Astrocyte of the hippocampus (primary cell): ENCODE measurements at places on chromosomes 3 and 15.

DNA sequence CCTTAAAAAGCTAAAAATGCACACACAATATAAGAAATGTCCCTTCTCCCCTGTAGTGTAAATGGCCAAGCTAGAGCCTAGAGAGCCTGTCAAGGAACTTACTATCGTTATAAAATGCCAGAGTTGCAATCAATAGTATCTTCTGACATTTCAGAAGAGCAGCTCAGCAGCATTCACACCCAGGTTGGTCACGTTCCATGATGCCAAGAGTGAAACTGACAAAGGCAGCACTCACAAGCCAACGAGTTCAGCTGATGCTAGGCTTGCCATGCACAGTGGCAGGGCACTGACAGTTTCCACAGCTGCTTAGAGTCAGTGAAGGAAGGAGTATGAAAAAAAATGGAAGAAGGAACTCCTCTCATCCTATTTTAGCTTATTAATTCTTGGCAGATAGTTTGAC is 331.4 kb upstream of the CCDC54 start:
- DNase-seq: no peak

- DNase-seq: no peak
These were observed 26.3 kb upstream of the AVEN start for GRCh38 chr15:34065261-34065660.

- no peak for DNase-seq
These were observed 21.4 kb upstream of the ZBED2 start for GRCh38 chr3:111616417-111617105.

DNA sequence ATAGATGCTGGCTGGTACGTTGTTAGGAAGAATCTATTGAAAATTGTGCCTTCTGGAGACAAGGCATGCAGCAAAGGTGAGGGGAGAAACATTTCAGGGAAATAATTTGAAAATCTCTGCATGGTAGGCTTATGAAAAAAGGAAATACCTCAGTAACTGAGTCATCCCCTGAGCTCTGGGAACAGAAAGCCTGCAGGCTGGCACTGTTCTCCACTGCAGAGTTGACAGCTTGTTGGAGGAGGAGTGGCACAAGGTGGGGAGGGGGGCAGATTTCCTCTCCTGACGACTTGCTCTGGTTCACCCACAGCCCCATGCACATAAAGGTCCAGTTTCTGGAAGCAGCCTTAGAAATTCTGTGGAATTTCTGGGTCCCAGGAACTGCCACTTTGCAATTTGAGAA is 179.4 kb downstream of the ABHD5 start:
- DNase-seq: peak; percentile 90

GRCh38 chr3:44114142-44114541 is 127.5 kb upstream of the TOPAZ1 start:
- peak; percentile 38 for DNase-seq

GRCh38 chr15:58467722-58468423 is 36.1 kb downstream of the LIPC start:
- DNase-seq: no peak

DNA sequence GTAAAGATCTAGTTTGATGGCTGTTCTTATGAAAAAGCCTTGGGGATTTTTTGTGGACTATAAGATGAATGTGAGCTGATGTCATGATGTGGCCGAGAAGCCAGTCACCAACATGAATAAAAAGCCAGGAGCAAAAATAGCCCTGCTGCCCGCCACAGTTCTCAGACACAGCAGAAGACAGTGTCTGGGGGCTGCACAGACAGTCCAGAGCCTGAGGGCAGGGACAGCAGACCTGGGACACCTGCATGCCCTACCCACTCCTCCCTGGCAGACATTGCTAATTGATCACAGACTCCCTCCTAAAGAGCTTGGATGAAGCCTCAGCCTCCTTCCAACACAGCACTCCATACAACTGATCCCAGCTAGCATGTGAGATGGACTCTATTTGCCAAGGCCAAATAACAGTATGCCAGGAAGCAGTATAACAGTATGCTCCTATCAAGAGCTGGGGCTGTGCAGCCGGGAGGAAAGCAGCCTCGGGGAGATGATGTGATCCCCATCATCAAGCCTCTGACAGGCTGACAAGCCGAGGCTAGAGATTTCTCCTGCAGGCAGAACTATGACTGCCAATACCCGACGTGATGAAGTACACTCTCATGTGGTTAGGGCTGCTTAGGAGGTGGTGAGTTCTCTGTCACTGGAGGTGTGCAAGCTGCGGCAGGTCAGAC is 105.4 kb upstream of the RPL32 start:
- peak; percentile 49 for DNase-seq

GRCh38 chr3:129966876-129967275 is 7.6 kb upstream of the TRH start:
- DNase-seq: peak; percentile 18

GRCh38 chr15:57726411-57726810 is 19.9 kb downstream of the POLR2M start:
- DNase-seq: peak; percentile 14

- DNase-seq: no peak
These were observed 57.6 kb downstream of the OPA1 start for GRCh38 chr3:193650585-193650984.

DNA sequence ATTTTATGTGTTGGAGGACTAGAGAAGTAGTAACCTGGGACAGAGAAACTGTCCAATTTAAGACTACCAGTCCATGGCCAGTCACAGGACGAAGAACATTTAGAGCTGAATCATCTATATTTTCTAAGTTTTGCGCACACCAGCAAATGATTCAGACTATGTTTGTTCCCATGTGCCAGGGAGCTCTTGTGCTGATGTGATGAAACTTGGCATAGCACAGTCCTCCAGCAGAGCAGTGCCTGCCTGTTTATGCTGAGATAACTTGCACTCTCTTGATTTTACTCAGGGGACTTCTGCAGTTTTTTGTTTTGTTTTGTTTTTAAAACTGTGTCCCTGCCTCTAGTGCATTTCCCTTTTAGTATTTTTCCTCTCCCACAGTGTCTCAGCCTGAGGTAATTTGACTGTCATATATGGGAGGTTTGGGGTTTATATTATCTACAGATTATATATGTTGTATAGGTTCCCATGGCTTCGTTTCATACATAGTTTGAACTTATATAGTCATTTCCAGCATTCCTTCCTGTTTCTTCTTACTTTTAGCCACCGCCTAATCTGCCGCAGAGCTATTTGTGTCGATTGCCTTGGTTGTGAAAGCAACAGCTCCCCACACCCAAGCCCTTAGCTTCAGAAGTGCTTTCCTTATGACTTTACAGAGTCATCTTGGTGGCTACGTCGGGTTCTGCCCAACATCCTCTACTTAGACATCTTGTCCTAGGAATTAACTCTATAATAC is 45.5 kb downstream of the PPM1L start:
- DNase-seq: peak; percentile 36

- no peak for DNase-seq
These were observed 14.3 kb downstream of the CA12 start for GRCh38 chr15:63367390-63367789.

- peak; percentile 72 for DNase-seq
These were observed 3.7 kb upstream of the PRKAR2A start for GRCh38 chr3:48851407-48851806.

- no peak for DNase-seq
These were observed 131.5 kb upstream of the PLXNA1 start for GRCh38 chr3:126851382-126851781.

GRCh38 chr15:80547264-80547663 is 143.1 kb downstream of the ARNT2 start:
- no peak for DNase-seq

- DNase-seq: no peak
These were observed 84.5 kb upstream of the HERC1 start for GRCh38 chr15:63918317-63918672.

GRCh38 chr3:134325706-134326105 is 48.5 kb downstream of the AMOTL2 start:
- DNase-seq: no peak

DNA sequence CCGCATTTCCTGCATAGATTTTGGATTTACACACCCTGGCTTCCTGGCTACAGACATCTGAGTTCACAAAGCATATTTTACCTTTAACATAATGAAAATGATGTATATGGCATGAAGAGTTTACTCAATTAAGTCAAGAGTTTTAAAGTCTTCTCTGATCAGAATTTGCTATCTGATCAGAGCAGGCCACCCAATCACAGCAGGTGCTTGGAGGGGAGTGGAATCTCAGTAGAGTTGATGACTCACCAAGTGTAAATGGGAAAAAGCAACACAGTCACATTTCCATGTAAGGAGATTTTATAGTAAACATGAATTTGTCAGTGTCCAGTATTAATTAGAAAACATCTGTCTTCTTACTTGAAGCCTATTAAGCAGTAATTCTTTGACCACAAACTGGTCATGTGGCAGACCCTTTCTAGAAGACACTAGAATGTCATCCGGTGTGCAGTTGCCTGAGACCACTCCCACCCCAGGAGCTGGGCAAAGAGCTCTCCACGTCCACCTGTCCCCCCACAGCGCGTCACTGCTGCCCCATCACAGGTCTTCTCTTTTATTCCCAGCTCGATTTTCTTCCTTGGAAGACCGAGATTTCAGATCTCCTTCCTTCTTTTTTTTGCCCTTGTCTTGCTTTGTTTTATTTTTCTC is 10.8 kb downstream of the MESD start:
- peak; percentile 48 for DNase-seq

DNA sequence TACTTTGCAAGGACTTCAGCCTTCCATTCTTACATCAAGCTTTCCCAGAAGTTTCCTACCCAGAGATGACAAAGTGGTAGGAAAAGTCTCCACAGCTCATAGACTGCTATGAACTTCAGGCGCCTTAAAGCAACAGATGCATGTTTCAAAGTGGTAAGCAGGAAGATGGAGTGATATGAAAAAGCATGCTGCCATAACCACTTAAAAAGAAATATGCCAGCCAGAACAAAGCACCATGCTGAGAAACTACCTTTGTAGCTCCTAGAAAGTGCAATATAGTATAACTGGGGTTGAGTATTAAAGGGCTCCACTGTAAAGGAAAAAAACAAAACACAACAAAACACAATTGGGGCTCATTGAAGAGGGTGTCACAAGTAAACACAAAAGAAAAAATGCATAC is 192.4 kb upstream of the STRIT1 start:
- no peak for DNase-seq

DNA sequence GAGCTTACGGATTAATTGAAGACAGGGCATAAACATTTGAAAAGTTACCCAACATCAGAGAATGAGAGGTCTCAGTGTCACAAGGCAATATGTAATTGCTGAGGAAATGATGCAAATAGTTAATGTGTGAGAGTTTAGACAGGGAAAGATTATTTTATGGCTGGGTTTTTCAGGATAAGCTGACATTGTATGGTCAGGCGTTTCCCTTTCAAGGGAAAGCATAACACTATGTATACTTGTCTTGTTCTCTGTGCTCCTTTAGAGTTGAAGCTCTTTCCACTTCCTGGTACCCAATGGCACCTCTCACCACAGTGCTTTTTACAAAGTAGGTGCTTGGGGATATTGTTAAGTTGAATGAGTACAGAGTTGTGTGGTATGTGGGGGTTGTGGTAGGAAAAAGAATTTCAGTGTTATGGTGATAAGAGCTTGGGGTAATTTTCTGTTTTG is 19.9 kb downstream of the IQGAP1 start:
- DNase-seq: no peak

GRCh38 chr3:182315313-182315712 is 478.0 kb upstream of the ATP11B start:
- DNase-seq: no peak

GRCh38 chr15:76345880-76346668 is 9.5 kb downstream of the ISL2 start:
- DNase-seq: peak; percentile 28

DNA sequence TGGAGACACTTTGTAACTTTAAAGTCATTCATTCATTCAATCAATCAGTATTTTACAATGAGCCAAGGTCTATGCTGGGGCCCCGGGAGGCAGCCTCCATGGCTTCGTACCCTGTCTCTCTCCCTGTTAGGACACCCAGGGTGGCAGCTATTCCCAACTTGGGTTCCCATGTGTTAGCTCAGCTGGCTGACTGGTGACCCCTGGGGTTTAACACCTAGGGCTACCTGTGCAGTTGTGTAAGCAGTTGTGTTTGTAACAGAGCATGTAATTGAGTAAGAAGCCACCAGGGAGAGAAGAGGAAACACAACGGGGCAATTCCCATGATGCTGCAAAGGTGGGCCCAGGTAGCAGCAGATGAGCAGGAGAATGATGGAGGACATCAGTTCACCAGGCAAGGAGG is 132.4 kb downstream of the ADAMTS9 start:
- no peak for DNase-seq

DNA sequence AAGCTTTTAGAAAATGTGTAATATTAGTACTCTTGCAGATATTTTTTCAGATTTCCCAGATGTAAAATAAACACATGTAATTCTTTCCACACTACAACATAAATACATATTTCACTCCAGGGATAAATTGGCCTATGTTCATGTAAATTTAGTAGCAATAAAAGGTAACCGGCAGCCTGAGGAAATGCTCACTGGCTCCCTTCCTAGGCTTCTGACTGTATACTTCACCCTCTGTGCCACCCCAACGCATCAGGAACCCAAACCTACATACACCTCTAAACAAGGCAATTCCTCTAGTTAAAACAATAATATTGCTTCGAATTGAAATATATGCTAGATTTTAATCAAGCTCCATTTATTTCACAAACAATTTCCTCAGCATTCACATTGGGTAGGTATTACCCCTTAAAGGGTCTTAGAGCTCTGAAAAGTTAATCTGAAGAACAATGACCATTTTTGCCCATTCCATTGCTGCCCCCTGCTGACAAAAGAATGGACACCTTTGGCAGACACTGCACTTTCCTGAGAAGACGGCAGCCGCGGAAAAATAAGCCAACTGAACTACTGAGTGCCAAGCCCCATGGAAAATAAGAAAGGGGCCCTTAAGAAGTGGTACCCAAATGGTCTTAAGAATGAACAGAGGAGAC is 212.5 kb downstream of the OSBPL10 start:
- peak; percentile 76 for DNase-seq

GRCh38 chr3:78893161-78893560 is 874.6 kb downstream of the ROBO1 start:
- no peak for DNase-seq

- DNase-seq: no peak
These were observed 27.1 kb downstream of the CCNB2 start for GRCh38 chr15:59131969-59132562.

DNA sequence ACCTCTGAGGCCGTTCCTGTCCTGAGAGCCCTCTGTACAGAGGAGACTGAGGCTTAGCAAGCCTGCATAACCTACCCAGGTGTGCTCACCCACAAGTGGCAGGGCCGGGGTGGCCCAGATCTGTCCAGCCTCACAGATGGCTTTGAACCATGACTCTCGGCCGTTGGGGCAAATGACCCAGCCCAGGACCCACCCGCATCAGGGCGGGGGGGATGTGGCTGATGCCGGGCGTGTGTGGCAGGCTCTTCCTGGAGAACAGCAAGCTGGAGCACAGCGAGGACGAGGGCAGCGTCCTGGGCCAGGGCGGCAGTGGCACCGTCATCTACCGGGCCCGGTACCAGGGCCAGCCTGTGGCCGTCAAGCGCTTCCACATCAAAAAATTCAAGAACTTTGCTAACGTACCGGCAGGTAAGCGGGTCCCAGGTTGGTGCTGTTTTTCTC is 133.5 kb downstream of the LRRK1 start:
- no peak for DNase-seq

GRCh38 chr3:45887759-45888511 is 1.6 kb downstream of the CCR9 start:
- DNase-seq: no peak
